ENCODE measurements at places on chromosomes 7 and 10. TPM values are rescaled to one million over a fixed set of nuclear protein-coding genes. Genes with fewer than 3 reads are reported as not detected.

The ABCF2 gene
- 14.3 TPM for polyA plus RNA-seq

The CC2D2B gene
- 0.18 TPM for polyA plus RNA-seq

The SVIL gene
- 6.8 TPM for polyA plus RNA-seq

The RNF148 gene
- polyA plus RNA-seq, result not detected

The OR2A12 gene
- polyA plus RNA-seq, result not detected

The SPDYE9 gene
- not detected for polyA plus RNA-seq

The PTF1A gene
- 3.4 TPM for polyA plus RNA-seq

The BTBD16 gene
- 0.40 TPM for polyA plus RNA-seq

The SEC61G gene
- polyA plus RNA-seq, result 330 TPM

The FAM25G gene
- polyA plus RNA-seq, result not detected

The AKR1C3 gene
- polyA plus RNA-seq, result 158 TPM

The ECHDC3 gene
- 34.8 TPM for polyA plus RNA-seq

DNA sequence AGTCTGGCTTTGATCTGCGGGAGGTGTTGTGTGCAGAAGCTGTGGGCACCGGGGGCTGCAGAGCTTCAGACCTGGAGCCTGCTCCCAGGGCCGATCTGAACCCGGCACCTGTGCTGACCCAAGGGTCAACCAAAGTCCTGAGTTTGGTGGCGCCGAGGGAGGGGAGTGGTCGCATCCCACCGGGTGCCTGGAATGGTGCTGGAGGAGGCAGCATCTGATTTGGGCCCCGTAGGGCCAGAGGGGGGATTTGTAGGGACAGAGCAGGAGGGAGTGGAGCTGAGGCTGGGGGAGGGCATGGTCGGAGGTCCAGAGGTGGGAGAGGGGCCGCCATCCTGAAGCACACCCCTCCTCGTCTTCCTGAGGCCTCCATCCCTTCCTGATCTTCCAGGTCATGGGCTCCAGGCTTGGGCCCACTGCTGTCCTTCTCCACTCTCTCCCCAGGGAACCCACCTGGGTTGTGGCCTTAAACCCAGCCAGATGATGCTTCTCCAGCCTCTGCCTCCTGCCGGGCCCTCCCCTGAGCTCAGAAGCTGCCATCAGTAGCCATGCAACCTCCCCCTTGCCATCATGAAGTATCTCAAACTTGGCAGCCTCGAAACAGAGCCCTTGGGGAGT lies 112.9 kb downstream of the LHPP start:
- no peak for DNase-seq
- H3K36me3 ChIP-seq, result no peaks in the 10 kb centered on the region
- H3K27me3 ChIP-seq, result no peaks in the 10 kb centered on the region
- no peak overlapping the region for H3K27ac ChIP-seq
- no peak overlapping the region for H3K4me3 ChIP-seq

GRCh38 chr10:6091630-6092029 lies 2.8 kb downstream of the RBM17 start:
- no peak overlapping the region for H3K27ac ChIP-seq
- no peaks in the 10 kb centered on the region for H3K36me3 ChIP-seq
- H3K27me3 ChIP-seq, result no peaks in the 10 kb centered on the region
- DNase-seq, result peak; percentile 43

DNA sequence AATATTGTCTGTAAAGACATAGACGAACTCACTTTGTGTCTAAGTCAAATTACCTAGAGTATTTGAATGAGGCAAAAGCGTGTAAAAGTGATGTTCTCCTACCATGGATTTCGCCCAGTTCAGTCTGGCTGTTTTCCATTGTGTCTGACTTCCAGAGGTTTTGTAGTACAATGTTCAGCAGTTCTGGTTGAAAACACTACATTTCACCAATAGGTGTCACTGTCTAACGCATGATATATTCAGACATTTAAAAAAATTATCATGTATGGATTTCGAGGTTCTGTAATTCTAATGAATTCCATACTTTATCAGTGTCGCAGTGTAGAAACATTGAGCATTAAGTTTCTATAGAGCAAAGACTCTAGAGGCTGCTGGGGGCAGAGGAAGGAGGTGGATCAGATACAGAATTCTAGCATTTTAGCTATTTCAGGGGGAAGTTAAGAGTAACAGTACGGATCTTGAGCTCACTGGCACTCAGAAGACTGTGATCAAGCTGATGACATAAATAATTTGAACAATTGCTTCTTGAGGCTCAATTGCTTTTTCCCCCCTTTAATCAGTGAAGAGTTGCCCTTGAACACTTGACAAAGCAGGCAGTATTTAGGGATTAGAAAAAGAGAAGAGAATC lies 196.9 kb upstream of the RHOBTB1 start:
- no peaks in the 10 kb centered on the region for H3K36me3 ChIP-seq
- DNase-seq, result peak; percentile 88
- H3K4me1 ChIP-seq, result peaks cover 8% of the 10 kb centered on the region
- H3K4me3 ChIP-seq, result no peak overlapping the region
- H3K27me3 ChIP-seq, result no peaks in the 10 kb centered on the region

DNA sequence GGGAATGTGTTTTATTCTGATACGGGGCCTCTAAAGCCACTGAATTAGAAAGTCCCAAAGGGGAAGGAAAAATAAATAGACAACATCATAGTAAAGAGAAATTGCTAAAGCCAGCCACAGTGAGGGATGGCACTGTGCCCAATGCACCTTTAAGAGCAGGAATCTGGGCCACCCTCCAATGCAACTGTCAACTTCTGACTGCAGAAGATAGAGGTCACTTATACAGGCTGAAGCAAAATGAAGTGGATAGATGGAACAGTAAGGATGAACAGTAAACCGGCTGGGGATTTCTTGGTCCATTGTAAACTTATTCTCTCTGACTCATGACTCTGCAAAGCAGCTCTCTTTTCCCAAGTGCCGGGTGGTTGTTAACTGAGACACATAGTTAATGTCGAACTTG lies 54.0 kb upstream of the KCNIP2 start:
- no peaks in the 10 kb centered on the region for H3K27me3 ChIP-seq
- peaks cover 8% of the 10 kb centered on the region for H3K4me1 ChIP-seq
- no peak overlapping the region for H3K4me3 ChIP-seq
- DNase-seq, result peak; percentile 26
- H3K27ac ChIP-seq, result no peak overlapping the region

- no peak overlapping the region for H3K27ac ChIP-seq
- H3K36me3 ChIP-seq, result no peaks in the 10 kb centered on the region
- peak; percentile 46 for DNase-seq
- peaks cover 4% of the 10 kb centered on the region for H3K4me1 ChIP-seq
These were observed 274.4 kb downstream of the NEBL start for GRCh38 chr10:20622531-20623211.

GRCh38 chr7:96187735-96188134 lies 134.2 kb downstream of the SLC25A13 start:
- H3K4me1 ChIP-seq, result no peaks in the 10 kb centered on the region
- no peak for DNase-seq
- H3K36me3 ChIP-seq, result peaks cover 84% of the 10 kb centered on the region
- H3K27ac ChIP-seq, result no peak overlapping the region
- H3K4me3 ChIP-seq, result no peak overlapping the region

- no peak overlapping the region for H3K4me3 ChIP-seq
- H3K27ac ChIP-seq, result no peak overlapping the region
- H3K27me3 ChIP-seq, result peaks cover 72% of the 10 kb centered on the region
- no peaks in the 10 kb centered on the region for H3K36me3 ChIP-seq
- DNase-seq, result peak; percentile 71
These were observed 33.8 kb upstream of the ZFAND2A start for GRCh38 chr7:1193593-1194424.

- DNase-seq, result no peak
- H3K27ac ChIP-seq, result no peak overlapping the region
- no peaks in the 10 kb centered on the region for H3K4me1 ChIP-seq
- H3K27me3 ChIP-seq, result no peaks in the 10 kb centered on the region
- H3K36me3 ChIP-seq, result no peaks in the 10 kb centered on the region
- no peak overlapping the region for H3K4me3 ChIP-seq
These were observed 23.8 kb downstream of the CD36 start for GRCh38 chr7:80662252-80662651.

DNA sequence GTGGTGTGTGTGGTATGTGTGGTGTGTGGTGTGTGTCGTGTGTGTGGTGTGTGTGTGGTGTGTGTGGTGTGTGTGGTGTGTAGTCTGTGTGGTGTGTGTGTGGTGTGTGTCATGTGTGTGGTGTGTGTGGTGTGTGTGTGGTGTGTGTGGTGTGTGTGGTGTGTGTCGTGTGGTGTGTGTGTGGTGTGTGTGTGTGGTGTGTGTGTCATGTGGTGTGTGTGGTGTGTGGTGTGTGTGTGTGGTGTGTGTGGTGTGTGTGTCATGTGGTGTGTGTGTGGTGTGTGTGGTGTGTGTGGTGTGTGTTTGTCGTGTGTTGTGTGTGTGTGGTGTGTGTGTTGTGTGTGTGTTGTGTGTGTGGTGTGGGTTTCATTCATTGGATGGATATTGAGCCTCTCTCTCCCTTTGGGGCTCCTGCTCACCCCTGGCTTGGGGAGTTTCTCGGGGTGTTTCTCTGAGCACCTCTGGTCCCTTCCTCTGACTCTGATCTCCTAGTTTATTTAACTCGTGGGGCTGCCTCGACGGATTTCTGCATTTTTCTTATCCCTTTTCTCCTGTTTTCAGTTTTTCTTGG lies 145.8 kb downstream of the DNAJB6 start:
- H3K27me3 ChIP-seq, result no peaks in the 10 kb centered on the region
- no peak overlapping the region for H3K27ac ChIP-seq
- no peak for DNase-seq
- H3K4me1 ChIP-seq, result no peaks in the 10 kb centered on the region
- no peak overlapping the region for H3K4me3 ChIP-seq

DNA sequence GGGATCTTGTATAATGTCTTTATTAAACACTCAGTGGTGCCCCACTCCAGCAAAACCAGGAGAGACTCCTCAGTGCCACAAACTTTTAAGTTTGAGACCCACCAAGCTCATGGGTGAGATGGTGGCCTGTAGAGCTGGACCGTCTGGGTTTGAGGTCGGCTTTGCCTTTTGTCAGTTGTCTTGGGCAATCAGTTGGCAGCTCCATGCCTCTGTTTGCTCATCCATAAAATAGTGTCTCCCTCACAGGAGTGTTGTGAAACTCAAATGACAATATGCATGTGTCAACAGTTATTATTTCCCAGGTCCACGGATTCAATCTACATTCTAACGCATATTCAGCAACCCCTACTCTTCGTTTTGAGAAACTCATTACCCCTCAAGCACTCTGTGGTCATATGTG lies 367.8 kb upstream of the C7orf33 start:
- no peak for DNase-seq
- no peaks in the 10 kb centered on the region for H3K4me1 ChIP-seq

- peaks cover 16% of the 10 kb centered on the region for H3K27me3 ChIP-seq
- DNase-seq, result no peak
- no peak overlapping the region for H3K27ac ChIP-seq
These were observed 123.4 kb upstream of the ZNF92 start for GRCh38 chr7:65250216-65250615.

- H3K36me3 ChIP-seq, result no peaks in the 10 kb centered on the region
- H3K27me3 ChIP-seq, result no peaks in the 10 kb centered on the region
- H3K4me1 ChIP-seq, result peaks cover 7% of the 10 kb centered on the region
These were observed 645 bp upstream of the TFR2 start for GRCh38 chr7:100641860-100642533.

- H3K4me3 ChIP-seq, result no peak overlapping the region
- peak overlapping the region; percentile 52 for H3K27ac ChIP-seq
- peaks cover 84% of the 10 kb centered on the region for H3K4me1 ChIP-seq
These were observed 54.3 kb downstream of the PRKAG2 start for GRCh38 chr7:151822541-151823181.

- H3K27ac ChIP-seq, result no peak overlapping the region
- H3K4me1 ChIP-seq, result no peaks in the 10 kb centered on the region
- DNase-seq, result no peak
- no peaks in the 10 kb centered on the region for H3K27me3 ChIP-seq
- H3K36me3 ChIP-seq, result no peaks in the 10 kb centered on the region
These were observed 74.6 kb downstream of the PPP1R17 start for GRCh38 chr7:31761646-31762045.

DNA sequence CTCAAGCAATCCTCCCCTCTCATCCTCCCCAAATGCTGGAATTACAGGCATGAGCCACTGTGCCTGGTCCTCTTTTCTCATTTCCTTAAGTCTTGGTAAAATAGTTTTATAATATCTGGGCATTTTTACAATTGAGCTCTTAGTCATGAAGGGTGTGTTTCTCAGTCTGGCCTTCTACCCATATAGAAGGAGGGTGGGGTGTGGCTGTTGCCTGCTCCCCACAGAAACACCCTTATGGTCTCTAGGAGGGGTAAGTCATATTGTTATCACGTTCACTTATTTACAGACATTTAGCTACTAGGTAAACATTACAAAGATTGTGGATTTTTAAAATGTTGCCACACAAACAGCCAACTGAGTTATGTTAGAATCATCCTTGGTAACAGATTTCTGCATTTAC lies 6.7 kb upstream of the OTUD1 start:
- H3K27me3 ChIP-seq, result no peaks in the 10 kb centered on the region
- H3K4me3 ChIP-seq, result no peak overlapping the region
- no peaks in the 10 kb centered on the region for H3K36me3 ChIP-seq
- DNase-seq, result no peak
- peak overlapping the region; percentile 78 for H3K27ac ChIP-seq
- H3K4me1 ChIP-seq, result peaks cover under 1% of the 10 kb centered on the region

GRCh38 chr7:125661-126060 lies 66.7 kb upstream of the FAM20C start:
- H3K4me3 ChIP-seq, result no peak overlapping the region
- no peak overlapping the region for H3K27ac ChIP-seq
- H3K36me3 ChIP-seq, result no peaks in the 10 kb centered on the region

GRCh38 chr10:18608596-18608995 lies 42.8 kb downstream of the NSUN6 start:
- DNase-seq, result no peak
- H3K36me3 ChIP-seq, result peaks cover 4% of the 10 kb centered on the region
- no peaks in the 10 kb centered on the region for H3K27me3 ChIP-seq

DNA sequence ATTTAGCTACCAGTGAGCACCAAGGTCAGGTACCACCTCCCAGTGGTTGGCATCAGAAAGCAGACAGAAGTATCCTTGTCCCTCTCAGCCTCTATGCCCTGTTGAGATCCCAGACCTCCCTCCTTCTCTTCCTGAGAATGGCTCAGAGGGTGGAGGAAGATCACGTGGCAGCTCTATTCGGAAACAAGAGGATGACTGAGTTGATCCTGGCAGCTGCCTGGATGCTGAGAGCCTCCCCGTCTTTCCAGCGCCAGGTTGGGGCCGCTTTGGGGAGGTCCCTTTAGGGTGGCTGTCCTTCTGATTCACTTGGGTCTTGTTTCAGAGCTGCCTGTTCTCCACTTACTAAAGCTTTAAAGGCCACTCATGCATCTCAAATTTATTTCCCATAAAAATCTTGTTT lies 36.9 kb upstream of the NPFFR1 start:
- peaks cover 23% of the 10 kb centered on the region for H3K36me3 ChIP-seq
- no peaks in the 10 kb centered on the region for H3K27me3 ChIP-seq
- no peaks in the 10 kb centered on the region for H3K4me1 ChIP-seq
- no peak overlapping the region for H3K4me3 ChIP-seq

DNA sequence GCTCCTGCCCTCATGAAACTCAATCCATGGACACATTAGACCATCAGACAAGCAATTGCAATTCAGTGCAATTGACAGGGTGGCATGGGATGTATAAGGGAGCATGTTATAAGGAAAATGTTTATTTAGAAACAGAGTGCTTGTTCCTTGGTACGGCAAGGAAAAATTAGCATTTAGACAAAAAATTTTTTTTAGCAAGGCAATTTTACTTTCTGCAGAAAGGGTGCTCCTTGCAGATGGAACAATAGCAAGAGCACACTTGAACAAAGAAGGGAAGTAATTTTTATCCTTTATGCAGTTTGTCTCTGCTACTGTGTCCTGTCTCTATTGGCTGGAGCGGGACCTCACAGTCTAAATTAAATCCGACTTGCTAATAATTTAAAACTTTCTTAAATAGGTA lies 6.2 kb upstream of the BAG3 start:
- no peaks in the 10 kb centered on the region for H3K4me1 ChIP-seq
- H3K36me3 ChIP-seq, result no peaks in the 10 kb centered on the region
- no peak overlapping the region for H3K27ac ChIP-seq

GRCh38 chr10:69303632-69304051 lies 25.3 kb downstream of the HK1 start:
- H3K4me3 ChIP-seq, result no peak overlapping the region
- no peaks in the 10 kb centered on the region for H3K4me1 ChIP-seq
- H3K27me3 ChIP-seq, result no peaks in the 10 kb centered on the region
